CD4-positive, alpha-beta T cell treated with Interleukin-15 for 4 hours (primary cell): ENCODE measurements at places on chromosomes 7 and 10.

GRCh38 chr10:132516771-132517725, 20.5 kb upstream of the INPP5A start:
- no peak for DNase-seq

DNA sequence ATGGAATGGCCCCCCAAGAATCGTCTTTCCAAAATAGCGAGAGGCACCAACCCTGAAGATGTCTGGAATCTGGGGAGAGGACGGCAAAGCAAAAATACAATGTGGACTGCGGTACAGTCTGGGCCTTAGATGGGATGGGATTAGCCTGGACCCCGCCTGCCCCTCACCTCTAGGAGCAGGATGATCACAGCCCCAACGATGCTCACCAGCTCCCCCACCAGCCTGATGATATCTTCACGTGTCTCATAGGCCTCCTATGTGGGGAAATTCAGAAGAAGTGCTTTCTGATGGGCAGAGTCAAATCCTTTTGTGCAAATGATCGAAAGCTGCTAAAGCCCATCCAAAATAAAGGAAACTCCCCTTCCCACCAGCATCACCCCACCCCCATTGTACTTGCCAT, 18.2 kb downstream of the TRPV5 start:
- DNase-seq = no peak

DNA sequence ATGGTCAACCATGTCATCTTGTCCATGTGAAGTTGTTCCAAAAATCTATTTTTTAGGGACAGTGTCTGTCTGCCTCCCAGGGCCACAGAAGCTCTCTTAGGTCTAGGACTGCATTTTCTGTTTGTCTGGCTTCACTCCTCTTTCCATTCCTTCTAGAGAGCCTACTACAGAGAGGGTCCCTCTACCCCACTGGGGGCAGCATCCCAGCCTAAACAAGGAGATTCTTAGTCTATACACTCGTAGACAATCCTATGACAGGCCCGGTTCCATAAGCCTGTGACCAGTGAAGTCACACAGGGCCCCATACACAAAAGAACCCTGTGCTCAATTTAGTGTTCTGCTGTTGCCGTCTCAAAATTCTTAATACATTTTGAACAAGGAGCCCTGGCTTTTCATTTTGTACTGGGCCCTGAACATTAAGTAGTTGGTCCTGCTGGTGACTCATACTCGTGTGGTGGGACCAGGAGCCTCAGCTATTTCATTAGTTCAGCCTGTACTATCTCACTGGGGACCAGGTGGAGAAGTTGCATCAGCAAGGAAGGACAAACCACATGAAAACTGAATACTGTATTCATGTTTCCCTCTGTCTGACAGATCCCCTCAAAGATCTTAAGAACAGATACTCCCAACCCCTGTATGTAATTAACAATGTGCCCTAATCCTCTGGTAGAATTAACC, 23.5 kb upstream of the FAM180A start:
- no peak for DNase-seq

DNA sequence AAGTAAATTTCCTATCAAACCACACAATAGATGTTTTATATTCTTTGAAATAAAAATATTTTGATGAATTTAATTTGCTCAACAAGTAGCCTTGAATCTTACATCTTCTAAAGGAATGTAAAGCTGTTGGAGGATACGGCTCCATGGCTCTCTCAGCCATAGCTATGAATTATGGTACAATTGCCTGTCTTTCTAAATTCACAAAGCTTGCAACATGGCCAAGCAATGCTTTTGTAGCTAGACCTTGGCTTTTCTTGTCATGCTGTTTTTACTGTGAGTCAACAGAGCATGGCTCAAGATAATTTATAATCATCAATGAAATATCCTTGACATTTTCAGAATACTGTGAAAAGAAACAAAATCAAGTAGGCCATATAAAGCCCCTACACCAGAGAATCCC, 286.7 kb downstream of the CACNA2D1 start:
- DNase-seq = no peak

DNA sequence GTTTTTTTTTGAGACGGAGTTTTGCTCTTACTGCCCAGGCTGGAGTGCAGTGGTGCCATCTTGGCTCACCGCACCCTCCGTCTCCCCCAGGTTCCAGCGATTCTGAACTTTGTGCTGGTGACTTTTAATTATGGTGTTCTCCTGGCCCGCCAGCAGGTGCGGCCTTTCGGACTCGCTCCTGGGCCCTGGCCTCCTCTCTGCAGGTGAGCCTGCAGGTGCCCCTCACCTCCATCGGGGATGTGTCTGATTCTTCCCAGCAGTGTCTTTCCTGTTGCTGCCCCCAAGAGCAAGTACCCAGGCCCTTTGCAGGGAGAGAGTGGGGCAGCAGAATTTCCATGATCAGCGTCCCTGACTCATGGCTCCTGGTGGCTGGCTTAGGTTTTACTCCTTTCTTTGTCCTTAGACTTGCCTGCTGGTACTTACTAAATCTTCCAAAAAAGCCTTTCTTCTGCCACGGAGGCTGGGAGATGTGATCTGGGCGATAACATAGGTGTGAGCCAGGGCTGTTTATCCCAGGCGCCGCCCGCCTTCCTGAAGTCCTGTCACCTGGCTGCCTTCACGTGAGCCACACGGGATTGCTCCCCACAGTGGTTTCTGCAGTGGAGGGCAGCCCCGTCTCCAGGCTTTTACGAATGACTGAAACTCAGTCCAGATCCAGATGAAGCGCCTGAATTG, 10.7 kb downstream of the WIPI2 start:
- DNase-seq = no peak

GRCh38 chr7:138195151-138195571, 118.9 kb downstream of the AKR1D1 start:
- no peak for DNase-seq

- DNase-seq = peak; percentile 31
These were observed 246.2 kb downstream of the SLC25A13 start for GRCh38 chr7:96075510-96076349.

- no peak for DNase-seq
These were observed 677 bp downstream of the TSPAN14 start for GRCh38 chr10:80454513-80455460.

DNA sequence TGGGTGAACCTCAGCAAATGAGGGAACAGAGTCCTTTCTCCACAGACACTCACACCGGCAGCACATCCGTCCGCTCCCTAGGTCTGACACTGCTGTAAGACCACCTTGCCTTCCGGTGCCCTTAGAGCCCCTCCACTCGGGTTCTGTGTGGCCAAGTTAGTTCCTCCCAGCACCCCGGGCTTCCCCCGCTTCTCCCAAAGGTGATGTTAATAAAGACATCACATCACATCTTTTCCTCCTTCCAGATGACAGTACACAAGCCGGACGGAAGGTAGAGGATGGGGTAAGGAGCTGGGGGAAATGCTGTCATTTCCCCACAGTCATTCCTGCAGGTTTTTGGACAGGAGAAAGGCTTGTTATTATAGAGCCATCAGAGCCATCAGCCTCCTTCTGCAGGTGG, 42.3 kb downstream of the OAT start:
- DNase-seq = no peak

DNA sequence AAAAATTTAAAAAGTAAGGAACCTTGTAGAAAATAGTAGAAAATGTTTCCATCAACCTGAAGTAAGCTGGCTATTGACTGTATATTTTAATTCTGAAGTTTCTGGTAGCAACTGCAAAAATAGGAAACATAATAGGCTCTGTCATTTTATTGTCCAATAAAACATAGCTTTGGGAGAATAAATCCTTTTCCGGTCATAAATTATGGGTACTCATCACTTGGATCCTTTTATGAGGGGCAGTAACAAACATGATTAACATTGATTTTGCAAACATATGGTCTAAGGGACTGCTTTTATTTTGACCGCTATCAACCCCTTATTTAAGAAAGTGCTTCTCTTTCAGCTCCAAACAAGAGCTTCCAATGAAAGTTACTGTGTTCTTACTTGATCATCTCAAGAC, 495.9 kb upstream of the ANKRD30A start:
- no peak for DNase-seq

DNA sequence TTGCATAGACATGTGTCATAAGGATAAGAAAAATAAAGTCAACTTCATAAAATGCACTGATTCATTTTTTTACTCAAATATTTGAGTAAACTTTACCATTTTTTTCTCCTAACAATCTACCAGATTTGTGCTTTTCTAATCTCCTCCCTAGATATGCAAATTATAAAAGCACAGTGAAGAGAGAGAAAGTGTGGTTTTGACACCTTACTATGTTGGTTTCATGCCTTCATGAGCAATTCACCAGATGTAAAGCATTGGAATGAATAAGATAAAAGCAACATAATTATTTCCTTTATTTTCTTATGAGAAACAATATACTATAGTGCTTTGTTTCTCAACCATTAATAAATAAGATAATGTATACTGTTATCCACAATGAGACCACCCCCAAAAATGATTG, 432.5 kb upstream of the PCDH15 start:
- DNase-seq = no peak

DNA sequence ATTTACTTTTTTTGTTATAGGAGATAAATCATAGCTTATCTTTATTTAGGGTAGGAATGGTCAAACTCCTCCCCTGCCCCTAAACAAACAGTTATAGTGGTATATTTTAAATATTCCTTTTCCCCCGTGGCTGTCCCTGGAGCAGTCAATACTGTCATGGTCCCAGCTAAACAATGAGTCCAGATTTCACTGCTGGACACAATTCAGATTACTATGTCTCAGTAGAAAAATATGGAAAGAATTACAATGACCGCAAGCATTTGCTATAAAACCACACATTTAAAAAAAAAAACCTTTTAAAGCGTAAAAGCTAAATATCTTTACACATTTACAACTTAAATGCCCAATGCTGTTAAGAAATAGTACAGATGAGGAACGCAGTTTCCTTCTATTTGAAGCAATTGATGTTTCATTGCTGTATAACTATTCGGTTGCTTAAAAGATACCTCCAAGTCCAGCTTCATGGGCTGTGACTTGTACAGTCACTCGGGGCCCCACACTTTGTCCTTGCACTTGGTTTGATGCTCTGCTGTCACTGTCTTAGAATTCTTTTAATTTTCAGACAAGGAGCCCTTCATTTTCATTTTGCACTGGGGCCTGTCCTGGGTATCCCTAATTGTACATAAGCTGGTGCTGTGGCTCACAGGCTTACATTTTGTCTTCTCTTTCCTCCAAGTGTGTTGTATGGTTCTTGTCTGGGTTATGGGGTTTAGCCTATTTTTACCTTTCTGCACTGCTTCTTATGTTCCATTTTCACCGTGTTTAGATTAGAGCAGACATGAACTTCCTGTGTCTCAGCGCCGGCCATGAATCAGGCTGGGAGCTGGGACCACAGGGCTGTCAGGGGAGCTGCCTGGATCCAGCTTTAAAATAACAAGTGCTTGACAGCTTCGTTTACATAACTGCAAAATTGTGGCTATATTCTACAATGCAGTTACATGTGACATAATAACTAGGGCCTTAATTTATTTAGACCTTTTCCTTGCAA, 530.2 kb upstream of the FZD8 start:
- no peak for DNase-seq

GRCh38 chr7:93476491-93477344, 97.8 kb downstream of the CALCR start:
- no peak for DNase-seq

GRCh38 chr10:14585287-14586193, 189.2 kb downstream of the FAM107B start:
- no peak for DNase-seq

DNA sequence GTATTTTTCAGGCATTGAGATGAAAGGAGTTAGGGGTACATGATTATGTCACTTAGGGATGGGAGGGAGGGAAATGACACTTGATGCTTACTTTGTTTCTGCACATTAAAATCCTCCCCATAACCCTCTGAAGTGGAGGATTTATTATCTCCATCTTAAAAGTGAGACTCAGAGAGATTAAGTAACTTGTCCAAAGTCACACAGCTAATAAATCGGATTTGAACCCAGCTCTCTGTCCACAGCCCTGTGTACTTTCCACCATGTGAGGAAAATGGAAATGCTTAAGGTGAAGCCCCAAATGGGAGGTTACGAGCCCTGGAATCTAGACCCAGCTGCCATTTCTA, 58.6 kb downstream of the HK1 start:
- DNase-seq = no peak

DNA sequence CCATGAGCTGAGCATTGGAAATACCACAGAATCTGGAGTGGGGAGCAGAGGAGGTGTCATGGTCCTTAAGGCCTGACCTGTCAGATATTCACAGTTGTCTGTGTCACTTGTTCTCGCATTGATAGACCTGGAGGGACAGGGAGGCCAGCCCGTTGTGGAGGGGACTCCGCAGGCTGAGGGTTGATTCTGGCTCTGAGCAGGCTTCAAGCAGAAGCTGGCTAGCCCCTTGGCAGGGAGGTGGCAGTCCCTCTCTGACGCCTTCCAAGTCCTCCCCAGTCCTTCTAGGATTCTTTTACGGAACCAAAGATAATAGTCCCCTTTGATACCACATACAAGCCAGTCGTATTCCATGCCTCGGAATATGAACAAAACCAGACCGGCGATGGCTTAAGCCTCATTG, 65.4 kb downstream of the GRK5 start:
- no peak for DNase-seq

GRCh38 chr7:131537571-131537978, 18.9 kb downstream of the PODXL start:
- DNase-seq = no peak

GRCh38 chr7:26156451-26157420, 4.7 kb downstream of the NFE2L3 start:
- DNase-seq = peak; percentile 81

- no peak for DNase-seq
These were observed 189.5 kb downstream of the REEP3 start for GRCh38 chr10:63710703-63711102.

GRCh38 chr7:2110610-2111396, 121.9 kb downstream of the MAD1L1 start:
- no peak for DNase-seq

- DNase-seq = no peak
These were observed 8.7 kb upstream of the PSMG3 start for GRCh38 chr7:1578513-1578912.

DNA sequence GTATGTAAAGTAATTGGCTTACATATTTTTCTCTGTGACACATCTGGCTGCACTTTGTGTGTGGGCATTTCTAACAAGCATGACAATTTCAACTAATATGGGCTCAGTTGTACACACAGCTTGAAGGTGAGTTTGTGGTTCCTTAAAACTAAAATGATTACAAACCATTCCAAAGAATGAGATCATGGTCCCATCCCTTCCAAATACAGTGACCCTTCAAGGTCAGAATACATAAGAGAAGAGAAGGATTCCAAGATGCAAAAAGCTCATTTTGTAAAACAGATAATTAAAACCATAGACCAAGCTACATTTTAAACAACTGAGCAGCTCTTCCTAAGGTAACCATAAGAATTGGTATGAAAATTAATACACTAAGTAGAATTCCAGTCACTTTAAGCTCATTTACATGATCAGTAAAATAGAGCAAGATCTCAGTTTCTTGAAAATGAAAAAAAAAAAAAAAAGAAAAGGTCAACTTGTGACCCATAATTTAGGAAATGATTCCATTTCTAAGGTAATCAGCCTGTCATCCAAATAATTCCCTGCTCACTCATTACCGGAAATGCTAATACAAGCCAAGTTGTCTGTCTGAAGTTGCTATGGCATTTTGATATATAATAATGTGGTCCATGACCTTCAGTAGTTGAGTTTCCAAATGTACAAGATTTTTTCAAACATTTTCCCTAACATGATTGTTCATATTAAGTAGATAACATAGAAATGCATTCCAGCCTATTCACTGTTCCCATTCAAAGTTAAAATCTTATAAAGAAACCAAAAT, 688.5 kb downstream of the PARD3 start:
- DNase-seq = no peak
